ENCODE measurements at places on chromosomes 2 and 18.
A peak's percentile ranks its signal among the peaks of the same experiment; 100 is the strongest.

DNA sequence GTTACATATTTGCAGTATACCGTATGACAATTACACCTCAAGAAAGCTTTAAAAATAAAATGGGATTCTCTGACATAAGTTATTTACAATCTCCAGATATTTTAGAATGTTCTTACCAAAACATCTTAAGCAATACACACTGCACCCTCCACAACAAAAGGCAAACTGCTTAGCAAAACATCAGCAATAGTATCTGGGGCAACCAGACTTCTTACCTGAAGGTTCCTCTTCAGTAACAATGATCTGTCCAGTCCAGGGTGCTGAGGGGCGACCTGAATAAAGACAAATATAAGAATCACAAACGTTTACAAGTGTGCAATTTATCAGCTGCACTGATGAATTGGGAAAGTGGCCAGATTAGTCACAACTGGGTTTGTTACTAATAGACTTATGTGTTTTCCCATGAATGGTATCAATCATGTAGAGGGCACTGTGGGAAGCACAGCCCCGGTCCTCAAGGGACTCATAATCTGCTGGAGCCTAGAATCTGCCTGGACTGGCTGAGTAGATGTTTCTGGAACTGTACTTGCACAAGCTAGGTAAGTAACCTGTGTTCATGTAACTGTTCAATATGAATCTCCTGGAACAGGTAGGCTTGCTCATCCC lies 70.7 kb downstream of the MYOM1 start:
- no peak for DNase-seq

DNA sequence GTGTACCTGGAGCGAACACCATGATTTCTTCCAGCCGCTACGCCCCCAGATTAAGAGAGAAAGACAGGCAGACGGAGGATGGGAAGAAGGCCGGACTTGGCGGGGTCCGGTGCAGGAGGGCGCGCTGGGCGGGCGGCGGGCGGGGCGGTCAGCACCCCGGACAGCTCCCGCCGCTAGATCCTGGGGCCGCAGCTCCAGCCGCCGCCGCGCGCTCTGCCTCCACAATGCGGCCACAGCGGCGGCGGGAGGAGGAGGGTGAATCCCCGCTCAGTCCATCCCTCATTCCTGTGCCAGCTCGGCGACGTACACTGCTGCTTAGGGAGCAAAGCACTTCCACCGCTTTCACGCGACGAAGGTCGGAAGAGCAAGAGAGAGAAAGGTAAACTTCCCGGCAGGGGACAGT lies at the start of gene AKAIN1:
Gene AKAIN1 (minus strand): TSS at position 226 of the 403 bp plus-strand sequence. CDS start 204 bp downstream, at position 22.
- peak; percentile 18 for DNase-seq

DNA sequence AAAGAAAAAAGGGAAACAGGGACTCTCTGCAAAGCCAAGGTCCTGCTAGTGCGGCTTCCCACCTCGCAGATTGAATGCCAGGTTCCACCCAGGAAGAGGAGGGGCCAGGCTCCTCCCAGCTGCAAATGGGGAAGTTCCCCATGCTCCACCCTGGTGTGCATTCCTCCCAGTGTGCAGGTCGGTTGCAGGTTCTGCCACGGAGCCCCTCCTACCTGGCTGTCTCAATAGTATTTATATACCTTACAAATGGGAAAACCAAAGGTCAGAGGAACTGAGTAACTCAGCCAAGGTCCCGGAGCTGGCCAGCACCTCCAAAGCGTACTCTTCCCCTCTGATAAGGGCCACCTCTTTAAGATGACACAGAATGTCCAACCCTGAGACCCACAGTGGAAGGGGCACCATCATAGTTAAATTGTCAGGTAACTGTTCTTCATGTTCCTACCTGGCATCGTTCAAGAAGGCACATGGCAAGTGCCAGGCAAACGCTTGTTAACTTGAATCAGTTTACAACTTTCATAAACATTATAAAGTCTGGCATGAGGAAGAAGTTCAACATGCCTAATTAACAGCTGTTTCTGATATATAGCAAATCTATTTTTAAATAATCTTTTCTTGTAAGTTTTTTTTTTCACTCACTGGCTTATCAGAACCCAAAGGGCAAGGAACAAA lies 35.5 kb downstream of the POU3F3 start:
- no peak for DNase-seq

DNA sequence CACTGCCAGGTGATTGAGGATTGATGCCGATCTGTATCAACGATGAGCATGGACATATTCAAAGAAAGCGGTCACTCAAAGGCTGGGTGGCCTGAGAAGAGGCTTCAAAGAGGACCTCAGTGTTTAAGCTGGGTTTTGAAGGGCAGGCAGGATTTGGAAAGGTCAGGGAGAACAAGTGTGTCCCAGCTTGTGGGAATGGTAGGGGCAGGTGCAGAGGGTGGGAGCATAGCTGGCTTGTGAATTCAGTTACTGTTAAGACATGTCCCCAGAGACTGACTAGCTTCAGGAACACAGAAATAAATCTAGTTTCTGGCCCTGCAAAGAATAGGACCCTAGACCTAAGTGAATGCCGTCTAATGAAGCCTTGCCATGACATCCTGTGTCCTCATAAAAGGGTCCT lies 363.4 kb downstream of the CLIP4 start:
- DNase-seq: no peak

DNA sequence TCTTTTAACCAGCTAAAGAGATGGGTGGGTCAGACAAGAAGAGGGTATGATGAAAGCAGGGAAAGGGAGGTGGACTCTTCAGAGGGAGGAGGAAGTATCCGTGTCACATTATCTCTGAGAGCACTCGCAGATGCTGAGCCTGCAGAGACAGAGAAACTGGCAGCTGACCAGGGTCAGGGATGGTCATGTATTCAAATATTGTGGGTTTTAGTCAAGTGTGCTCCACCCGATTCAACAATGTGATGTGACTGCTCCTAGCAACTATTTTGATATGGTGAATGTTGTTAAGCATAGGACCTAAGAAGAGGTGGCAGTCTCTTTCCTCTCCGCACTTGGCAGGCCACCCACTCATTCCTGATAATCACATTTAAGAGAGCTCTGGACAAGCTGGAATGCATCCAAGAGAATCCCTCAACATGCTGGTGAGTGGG lies 1.3 kb upstream of the CLIP4 start:
- no peak for DNase-seq

GRCh38 chr2:8851811-8852560 lies 14.6 kb upstream of the KIDINS220 start:
- no peak for DNase-seq

DNA sequence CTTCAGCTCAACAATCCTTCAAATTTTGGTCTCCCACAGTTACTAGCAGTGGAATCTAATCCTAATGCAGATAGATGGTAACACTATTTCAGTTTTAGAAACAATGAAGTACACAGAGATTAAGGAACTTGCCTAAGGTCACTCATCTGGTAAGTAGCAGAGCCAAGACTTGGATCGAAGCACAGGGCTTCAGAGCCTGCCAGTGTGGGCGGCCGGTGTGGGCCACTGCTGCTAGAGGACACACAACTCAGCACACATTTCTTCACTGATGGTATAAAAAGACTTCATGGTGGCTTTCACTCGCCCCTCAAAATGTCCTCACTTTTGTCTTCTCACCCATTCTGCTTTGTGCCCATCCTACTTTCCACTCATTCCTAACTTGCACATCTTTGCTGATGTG lies 11.1 kb downstream of the C2orf74 start:
- no peak for DNase-seq

GRCh38 chr2:153875801-153876466 lies 4.2 kb downstream of the GALNT13 start:
- DNase-seq: no peak

GRCh38 chr2:8737571-8738175 lies 55.8 kb downstream of the ID2 start:
- no peak for DNase-seq

DNA sequence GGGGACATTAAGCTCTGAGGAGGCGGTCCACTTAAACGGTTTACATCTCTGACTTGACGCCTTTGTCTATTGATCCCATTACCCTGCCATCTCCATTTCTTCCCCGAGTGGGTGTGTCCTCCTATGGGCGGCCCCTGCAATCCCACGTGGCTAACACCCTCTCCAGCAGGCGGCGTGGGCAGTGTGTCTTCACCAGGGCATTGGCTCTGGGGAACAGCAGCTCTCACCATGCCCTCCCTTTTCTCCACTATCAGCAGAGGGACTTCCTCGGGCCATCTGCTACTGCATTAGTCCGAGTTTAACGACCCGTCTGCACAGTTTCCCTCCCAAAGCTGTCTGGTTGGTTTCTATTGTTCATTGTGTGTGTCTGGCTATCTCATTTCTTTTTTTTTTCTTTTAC lies 511.9 kb upstream of the NRP2 start:
- no peak for DNase-seq

- DNase-seq: no peak
These were observed 651.3 kb downstream of the NYAP2 start for GRCh38 chr2:226050822-226051221.

DNA sequence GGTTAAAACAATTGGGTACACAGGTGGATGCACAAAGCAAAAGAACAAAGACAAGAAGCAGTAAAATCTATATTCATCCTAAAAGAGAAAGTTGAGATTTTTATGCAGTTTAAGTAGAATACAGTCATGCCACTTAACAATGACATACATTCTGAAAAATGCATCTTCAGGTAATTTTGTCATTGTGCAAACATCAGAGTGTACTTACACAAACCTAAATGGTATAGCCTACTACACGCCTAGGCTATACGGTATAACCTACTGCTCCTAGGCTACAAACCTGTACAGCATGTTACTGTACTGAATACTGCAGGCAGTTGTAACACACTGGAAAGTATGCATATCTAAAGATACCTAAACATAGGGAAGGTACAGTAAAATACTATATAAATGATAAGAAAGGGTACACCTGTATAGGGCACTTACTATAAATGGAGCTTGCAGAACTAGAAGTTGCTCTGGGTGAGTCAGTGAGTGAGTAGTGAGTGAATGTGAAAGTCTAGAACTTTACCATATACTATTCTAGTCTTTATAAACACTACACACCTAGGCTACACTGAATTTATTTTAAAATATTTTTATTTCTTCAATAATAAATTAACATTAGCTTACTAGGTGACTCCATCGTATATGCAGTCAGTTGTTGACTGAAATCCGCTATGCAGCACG lies 132.9 kb downstream of the BARD1 start:
- DNase-seq: no peak

DNA sequence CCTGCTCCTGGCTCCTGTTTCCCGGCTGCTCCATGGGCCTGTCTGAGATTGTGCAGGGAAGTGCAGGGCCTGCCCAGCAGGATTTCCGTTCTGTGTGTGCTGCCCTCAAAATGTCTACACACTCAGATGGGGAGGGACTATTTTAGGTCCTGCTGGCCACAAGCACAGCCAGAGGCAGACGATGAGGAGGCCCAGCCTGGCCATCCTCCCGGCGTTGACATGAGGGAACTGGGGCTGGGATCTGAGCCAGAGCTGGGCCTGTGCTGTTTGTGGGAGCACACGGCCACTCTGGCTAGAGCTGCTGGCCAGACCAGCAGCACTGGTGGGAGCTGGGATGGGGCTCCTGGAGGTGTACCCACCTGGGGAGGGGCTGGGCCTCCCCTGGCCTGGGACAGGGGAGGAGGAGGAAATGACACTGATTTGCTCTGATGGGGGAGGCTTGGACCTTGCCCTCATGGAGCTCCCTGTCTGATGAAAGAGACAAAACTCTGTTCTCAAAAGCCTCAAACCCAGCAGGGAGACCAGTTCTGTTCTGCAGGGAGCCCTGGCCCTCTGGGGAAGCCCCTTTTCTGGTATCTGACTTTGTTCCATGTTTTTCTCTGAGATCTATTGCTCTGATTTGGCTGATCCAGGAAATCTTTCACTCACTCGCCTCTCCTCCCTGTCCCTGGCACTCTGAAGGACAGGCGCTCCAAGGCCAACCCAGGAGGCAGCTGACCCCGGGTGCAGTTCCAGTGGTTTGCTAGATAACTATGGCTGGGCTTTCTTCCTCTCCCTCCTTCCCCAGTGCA lies 161.8 kb downstream of the DYSF start:
- peak; percentile 9 for DNase-seq

DNA sequence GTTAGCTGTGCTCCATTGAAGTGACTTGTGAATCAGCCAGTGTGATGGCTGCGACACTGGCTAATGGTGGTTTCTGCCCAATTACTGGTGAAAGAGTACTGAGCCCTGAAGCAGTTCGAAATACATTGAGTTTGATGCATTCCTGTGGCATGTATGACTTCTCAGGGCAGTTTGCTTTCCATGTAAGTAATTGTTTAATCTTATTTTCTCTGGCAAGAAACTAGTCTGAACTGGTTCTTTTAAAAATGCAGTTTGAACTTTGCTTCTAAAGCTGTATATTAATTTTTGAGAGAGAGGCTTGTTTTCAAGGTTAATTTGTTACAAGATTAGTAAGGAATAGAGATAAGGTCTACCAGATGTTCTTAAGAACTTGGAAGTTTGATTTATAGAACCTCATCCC lies 46.7 kb downstream of the GLS start:
- no peak for DNase-seq

Data from activated CD8-positive, alpha-beta memory T cell treated with anti-CD3 and anti-CD28 coated beads, Interleukin-2, amount 50 U/mL, for 4 hours (primary cell).